Calu3 (cell line): ENCODE measurements at places on chromosomes 3 and 15. TPM values are rescaled to one million over a fixed set of nuclear protein-coding genes. Genes with fewer than 3 reads are reported as not detected.

DNA sequence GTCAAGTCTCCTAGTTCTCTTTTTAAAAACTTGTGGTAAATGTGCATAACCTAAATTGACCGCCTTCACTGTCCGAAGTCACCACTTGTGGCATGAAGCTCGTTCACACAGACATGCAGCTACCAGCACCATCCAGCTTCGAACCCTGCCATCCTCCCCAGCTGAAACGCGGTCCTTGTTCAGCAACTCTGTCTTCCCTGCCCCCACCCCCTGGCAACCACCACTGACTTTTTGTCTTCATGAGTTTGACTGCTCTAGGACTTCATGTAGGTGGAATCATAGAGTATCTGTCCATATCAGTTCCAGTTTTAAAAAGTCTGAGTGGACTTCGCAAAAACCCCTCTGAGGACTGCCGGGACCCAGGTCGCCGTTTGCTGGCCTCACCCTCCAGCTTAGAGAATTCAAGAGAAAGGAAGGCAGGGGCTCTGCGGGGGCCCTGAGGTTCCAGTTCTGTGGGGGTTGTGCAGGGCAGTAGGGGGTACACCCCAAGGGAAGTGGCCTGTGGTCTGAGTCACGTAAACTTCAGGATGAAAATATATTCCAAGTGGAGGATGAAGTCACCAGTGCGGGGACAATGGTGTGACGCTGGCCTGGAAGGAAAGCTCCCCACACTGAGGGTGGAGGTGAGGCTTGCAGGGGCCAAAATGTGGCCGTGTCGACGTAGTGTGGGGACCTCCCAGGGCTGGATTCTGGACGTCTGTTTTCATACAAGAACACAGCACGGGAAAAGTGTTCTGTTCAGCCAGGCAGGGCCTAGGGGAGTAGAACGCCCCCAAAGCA lies 67.6 kb downstream of the ABTB1 start:
- H3K4me1 ChIP-seq, result peaks cover 12% of the 10 kb centered on the region
- no peak overlapping the region for H3K27ac ChIP-seq
- DNase-seq, result no peak
- no peaks in the 10 kb centered on the region for H3K36me3 ChIP-seq
- no peaks in the 10 kb centered on the region for H3K27me3 ChIP-seq

- H3K4me1 ChIP-seq, result no peaks in the 10 kb centered on the region
- no peak overlapping the region for H3K4me3 ChIP-seq
- no peak overlapping the region for H3K27ac ChIP-seq
- no peaks in the 10 kb centered on the region for H3K27me3 ChIP-seq
- no peaks in the 10 kb centered on the region for H3K36me3 ChIP-seq
- no peak for DNase-seq
Observed at GRCh38 chr15:50340416-50340815, 14.6 kb downstream of the GABPB1 start.

GRCh38 chr15:65902373-65902772 lies 33.1 kb downstream of the RAB11A start:
- H3K4me3 ChIP-seq, result peak overlapping the region; percentile 39
- H3K27ac ChIP-seq, result peak overlapping the region; percentile 72
- H3K27me3 ChIP-seq, result no peaks in the 10 kb centered on the region
- H3K4me1 ChIP-seq, result peaks cover 62% of the 10 kb centered on the region
- peak; percentile 92 for DNase-seq

GRCh38 chr3:120693439-120694171 lies 11.6 kb upstream of the HGD start:
- no peaks in the 10 kb centered on the region for H3K36me3 ChIP-seq
- no peaks in the 10 kb centered on the region for H3K27me3 ChIP-seq
- H3K4me3 ChIP-seq, result peak overlapping the region; percentile 17
- peaks cover 11% of the 10 kb centered on the region for H3K4me1 ChIP-seq

- H3K4me3 ChIP-seq, result no peak overlapping the region
- H3K36me3 ChIP-seq, result no peaks in the 10 kb centered on the region
Observed at GRCh38 chr3:87309601-87310000, 33.2 kb upstream of the POU1F1 start.

GRCh38 chr3:158267015-158267414 lies 157.1 kb downstream of the RSRC1 start:
- H3K27me3 ChIP-seq, result no peaks in the 10 kb centered on the region
- H3K27ac ChIP-seq, result no peak overlapping the region
- H3K4me3 ChIP-seq, result no peak overlapping the region
- no peak for DNase-seq
- H3K4me1 ChIP-seq, result no peaks in the 10 kb centered on the region

- H3K27ac ChIP-seq, result no peak overlapping the region
- peaks cover 18% of the 10 kb centered on the region for H3K27me3 ChIP-seq
- peaks cover 25% of the 10 kb centered on the region for H3K4me1 ChIP-seq
- H3K36me3 ChIP-seq, result peaks cover 7% of the 10 kb centered on the region
- DNase-seq, result no peak
Observed at GRCh38 chr3:13016721-13017255, 56.4 kb downstream of the IQSEC1 start.

PCSK6 gene
- total RNA-seq, result 4.0 and 5.1 TPM in 2 replicates

MAP1A gene
- total RNA-seq, result 0.05 and 0.27 TPM in 2 replicates

PLSCR5 gene
- total RNA-seq, result not detected in 2 replicates

NME9 gene
- not detected in 2 replicates for total RNA-seq
